ENCODE measurements at places on chromosomes 12 and 14.

GRCh38 chr12:15274561-15274967 lies 47.7 kb upstream of the PTPRO start:
- no peak for DNase-seq

GRCh38 chr12:124294780-124295341 lies at the start of gene RFLNA:
Gene RFLNA, plus strand, starts transcription at chr12:124295093. Its CDS starts 337 bp downstream, at chr12:124295430.
- no peak for DNase-seq

GRCh38 chr12:50004696-50005095 lies 20.6 kb downstream of the RACGAP1 start:
- no peak for DNase-seq

GRCh38 chr12:82242729-82243128 lies 115.5 kb downstream of the CCDC59 start:
- no peak for DNase-seq

DNA sequence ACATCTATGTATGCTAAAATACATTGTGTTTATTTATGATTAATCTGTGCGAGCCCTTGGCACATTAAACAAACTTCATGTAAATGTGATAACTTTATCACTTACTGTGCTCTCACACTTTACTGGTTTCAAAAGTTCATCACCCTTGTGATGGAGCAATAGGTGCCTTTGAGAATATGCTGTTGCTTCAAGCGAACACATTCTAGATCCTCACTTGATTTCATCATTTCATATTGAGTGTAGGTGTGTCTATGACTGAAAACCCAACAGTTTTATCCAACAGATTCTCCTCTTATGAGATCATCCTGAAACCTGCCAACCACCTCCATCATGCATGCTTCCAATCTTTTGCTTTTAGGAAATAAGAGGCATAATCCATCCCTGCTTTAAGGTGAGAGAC lies 854.4 kb downstream of the TMEM121 start:
- DNase-seq: no peak

- no peak for DNase-seq
Observed at GRCh38 chr14:105398726-105399465, 558 bp downstream of the TEX22 start.

DNA sequence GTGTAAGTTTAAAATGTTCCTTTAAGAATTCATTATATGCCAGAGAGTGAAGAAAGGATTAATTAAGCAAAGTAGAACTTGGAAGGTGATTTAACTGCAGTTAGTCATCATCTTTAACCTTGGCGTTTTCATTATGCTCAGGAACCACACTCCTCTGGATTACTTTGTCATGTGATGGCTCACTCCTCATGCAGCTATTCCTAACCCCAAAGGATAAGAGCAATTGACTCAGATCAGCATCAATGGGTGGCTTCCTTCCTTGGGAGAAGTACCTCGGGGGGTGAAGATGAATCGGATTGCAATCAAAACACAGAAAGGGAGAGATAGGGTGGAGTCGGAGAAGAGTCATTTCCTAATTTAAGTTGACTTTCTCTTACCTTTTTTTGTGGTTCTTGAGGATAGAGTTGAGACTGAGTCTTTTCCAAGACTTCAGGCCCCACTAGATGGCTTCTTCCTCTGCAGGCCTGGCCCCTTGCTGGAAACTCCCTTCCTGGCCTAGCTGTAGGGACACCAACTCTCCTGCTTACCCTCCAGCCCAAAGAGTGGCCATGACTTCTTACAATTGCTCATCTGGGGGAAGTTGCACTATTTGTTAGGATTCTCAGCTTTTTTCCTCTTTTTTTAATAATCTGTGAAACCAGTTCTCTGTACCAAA lies 238.6 kb upstream of the DDHD1 start:
- DNase-seq: no peak

GRCh38 chr14:55129086-55129427 lies at the start of gene LGALS3:
Gene LGALS3, plus strand, starts transcription at chr14:55129252. Its CDS starts 8,122 bp downstream, at chr14:55137374.
- no peak for DNase-seq

- DNase-seq: no peak
Observed at GRCh38 chr12:92556141-92556540, 146.6 kb upstream of the PLEKHG7 start.

GRCh38 chr12:59084511-59085375 lies 164.4 kb upstream of the LRIG3 start:
- no peak for DNase-seq

GRCh38 chr14:96698960-96699539 lies 98.1 kb upstream of the VRK1 start:
- DNase-seq: no peak

- DNase-seq: no peak
Observed at GRCh38 chr12:63064080-63064479, 86.9 kb downstream of the AVPR1A start.

- no peak for DNase-seq
Observed at GRCh38 chr12:6820166-6820565, 1.5 kb upstream of the GPR162 start.
